ENCODE measurements at places on chromosomes 2 and 18. TPM values are rescaled to one million over a fixed set of nuclear protein-coding genes. Genes with fewer than 3 reads are reported as not detected.

SPP2 gene
- not detected for total RNA-seq

DNA sequence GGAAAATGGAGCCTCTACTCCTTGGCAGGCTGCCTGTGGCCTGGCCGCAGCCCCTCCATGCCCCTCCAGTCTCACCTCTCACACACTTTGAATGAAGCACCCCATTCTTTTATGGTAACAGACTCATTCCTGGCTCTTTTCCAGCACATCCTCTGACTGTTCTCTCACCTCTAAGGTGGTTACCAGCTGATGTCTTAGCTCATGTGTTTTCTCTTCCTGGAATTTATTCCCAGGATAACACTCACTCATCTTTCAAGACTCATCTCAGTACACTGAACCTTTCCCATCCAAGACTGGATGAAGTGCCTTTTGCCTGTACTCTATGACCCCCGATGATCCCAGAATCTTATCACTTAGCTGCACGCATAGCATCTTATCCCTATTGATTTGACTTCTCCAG, 50.6 kb downstream of the SLC9A4 start:
- DNase-seq = no peak

CRYGB gene
- not detected for total RNA-seq

GRCh38 chr2:9807056-9807455, 36.2 kb upstream of the TAF1B start:
- no peak for DNase-seq

DNA sequence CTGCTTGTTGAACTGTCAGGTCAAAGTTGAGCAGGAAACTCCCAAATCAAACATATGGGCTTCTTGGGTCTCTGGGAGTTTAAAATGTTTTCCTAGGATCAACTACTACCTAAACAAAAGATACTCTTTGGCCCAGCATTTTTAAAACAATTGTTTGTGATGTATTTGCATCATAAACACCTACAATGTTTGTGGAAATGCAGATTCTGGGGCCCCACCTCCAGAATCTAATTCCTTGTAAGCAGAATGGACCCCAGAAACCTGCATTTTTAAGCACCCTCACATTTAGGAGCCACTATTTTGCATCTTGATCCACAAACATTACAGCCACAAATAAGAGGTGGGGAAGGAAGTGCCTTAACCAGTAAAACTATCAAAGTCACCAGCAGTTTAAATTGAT, 104.1 kb downstream of the TMEM131 start:
- no peak for DNase-seq

DNA sequence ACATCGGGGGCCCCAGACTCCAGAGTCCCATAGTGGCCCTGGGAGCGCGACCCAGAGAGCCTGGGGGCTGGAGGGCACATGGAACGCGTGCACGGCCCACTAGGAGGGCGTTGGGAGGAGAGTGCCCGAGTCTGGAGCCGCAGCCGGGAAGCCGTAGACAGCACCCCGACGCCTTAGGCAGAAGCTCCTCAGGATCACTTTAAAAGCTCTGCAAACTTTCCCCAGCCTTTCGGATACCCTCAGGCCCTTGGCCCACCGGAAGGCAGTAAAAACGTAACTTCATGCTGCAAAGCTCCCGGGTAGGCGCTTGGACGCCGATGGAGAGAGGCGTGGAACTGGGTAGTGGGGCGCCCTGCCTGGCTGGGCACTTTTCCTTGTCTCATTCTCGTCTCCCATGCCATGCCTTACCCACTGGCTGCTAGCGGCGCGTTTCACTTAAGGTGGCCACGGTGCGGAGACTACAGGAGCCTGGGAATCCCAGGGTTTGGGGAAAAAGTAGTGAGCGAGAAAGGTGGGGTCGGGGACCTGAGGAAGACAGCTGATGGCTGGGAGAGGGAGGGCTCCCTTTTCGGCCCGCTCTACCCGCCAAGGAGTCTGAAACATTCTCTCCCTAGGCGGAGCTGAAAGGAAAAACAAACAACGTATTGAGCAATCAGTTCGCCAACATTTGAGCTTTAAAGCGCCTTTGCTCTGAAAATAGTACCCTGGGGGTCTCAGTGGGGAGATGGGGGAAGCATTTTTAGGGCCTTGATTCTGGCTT, 141.8 kb downstream of the MEIS1 start:
- no peak for DNase-seq

DNA sequence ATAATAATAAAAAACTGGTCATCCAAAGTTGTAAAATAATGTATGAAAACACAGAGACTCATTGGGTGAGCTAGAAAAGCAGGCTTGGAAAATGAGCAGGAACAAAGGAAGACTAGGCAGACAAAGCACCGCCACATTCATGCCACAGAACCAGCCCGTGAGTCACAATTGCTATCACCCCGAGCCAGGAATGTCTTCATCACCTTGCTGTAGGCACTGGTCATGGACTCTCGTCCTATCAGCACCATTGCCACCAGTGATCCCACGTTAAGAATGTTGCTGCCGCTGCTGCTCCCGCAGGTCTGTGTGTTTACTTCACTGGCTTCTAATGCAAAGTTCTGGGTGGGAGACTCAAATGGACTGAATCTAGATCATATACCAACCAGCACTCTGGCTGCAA, 417.9 kb downstream of the PID1 start:
- DNase-seq = no peak

DNA sequence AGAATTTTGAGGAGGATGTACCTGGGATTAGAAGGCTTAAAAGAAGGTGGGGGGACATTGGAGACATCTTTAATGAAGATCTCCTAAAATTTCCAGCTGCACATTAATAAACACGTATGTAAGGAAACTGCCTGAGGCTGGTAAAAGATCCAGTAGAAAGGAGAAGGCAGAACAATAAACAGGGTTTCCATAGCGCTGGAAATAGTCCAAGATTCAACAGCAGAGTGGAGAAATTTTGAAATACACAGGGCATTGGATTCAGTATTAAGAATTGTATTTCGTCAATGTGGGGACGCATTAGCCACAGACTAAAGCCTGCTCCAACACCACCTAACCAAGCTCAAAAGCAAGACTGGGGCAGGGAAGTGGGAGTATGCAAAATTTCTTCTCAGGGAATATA, 606.9 kb upstream of the NRXN1 start:
- no peak for DNase-seq

PSMA8 gene
- total RNA-seq = 0.45 TPM

KIF5C gene
- total RNA-seq = 16.4 TPM

ACOXL gene
- total RNA-seq = not detected

ASPRV1 gene
- 1.5 TPM for total RNA-seq

DNA sequence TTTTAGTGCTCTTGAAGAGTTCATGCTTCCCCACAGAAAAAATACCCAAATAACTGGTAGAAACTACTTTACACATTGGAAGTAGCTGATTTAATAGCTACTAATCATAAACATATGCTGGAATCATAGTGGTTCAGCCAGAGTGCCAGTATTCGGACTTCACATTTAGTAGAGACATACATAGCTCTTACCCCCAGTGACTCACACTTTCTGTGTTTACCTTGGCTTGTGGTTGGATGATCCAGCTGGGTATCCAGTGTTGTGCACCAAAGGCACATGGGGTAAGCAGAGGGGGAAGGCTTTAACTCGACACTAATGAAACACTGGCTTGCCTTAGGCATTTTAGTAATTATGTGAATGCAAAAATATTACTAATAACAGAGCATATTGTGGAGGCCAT, 18.1 kb downstream of the ARHGAP28 start:
- DNase-seq = no peak

- DNase-seq = no peak
Observed at GRCh38 chr18:23631746-23632145, 31.0 kb downstream of the ANKRD29 start.

DNA sequence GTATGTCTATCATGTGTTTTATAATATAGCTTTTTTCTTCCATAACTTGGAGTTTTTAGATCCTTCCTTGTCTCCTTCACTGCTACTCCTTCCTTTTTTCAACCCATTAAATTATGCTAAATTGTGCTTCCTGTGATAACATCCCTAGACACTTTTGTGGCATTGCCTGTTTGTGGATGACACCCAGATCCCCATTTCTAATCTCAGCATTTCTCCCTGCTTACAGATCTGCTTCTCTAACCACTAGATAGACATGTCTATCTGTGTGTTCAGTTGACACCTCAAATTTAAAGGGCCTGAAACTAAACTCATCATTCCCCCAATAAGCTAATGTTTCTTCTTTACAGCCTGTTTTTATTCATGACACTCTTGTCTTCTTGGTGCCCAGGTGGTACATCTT, 244.8 kb downstream of the BABAM2 start:
- no peak for DNase-seq

GRCh38 chr2:48169141-48169592, 262.9 kb upstream of the FBXO11 start:
- DNase-seq = no peak

GRCh38 chr2:156841321-156841720, 405.1 kb downstream of the GPD2 start:
- DNase-seq = no peak

SLC66A2 gene
- 40.0 TPM for total RNA-seq

DNA sequence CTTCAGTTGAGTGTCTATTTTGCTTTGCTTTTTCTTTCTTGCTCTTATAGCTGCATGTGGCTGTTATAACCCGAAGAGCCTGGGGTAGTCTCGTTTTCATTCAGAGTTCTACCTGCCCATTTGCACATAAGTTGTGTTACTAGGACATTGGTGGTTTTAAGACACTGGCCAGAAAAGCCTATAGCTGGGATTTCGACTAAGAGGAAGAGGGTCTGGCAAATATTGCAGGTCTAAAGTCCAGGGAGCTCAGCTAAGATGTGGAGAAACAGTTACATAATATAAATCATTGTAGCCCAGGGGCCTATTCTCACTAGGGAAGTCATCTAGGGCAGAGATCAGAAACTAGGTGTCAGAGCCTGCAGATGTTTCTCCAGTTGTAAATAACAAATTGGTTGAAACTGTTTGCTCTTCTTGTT, 120.8 kb downstream of the BABAM2 start:
- DNase-seq = no peak

GRCh38 chr2:179243046-179243445, 21.6 kb downstream of the SESTD1 start:
- DNase-seq = no peak

DNA sequence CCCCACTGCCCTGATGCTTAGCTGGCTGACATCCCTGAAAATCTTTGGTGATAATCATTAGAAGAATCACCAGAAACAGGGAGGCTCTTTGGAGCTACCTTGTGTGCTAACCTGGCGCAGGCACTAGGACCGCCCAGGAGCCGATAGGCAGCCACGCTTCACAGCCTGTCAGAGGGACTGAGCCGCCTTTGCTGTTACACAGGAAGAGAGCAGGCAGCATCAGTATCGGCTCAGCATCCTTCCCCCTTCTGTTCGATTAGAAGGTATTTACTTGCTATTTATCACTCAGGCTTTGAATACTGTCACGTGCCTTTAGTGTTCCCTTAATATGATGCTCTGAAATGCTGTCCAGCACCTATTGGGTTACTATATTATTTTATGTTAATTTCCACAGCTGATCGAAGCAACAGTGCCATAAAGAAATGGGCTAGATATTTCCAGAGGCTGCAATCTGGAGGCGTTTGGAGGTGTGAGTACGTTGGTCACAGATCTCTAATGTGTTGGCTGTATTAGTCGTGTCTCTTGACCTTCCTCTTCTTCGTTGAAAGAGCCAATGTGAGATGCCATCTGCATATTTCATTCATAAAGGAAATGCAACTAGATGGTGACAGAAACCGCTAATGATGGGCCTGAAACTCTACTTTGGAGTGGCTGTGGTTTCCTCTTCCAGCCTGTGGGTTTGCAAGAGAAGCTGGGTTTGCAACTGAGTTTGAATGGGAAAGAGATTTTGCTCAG, 110.4 kb upstream of the RAB27B start:
- DNase-seq = no peak

DNA sequence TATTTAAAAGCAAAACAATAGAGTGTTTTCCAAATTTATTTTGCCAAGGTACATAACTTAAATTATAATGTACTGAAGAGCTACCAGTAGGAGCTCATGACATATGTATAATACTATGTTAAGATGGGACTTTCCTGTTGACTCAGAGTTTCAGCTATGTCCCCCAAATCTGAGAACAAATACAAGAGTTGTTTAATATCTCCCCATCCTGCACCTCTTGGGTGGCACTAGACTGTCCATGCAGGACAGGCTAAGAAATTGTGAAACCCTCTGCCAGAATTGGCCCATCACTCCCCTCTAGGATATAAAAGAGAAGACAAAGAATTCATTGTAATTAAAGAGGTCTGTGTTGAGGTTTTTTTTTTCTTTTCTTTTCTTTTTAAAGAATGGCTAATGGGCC, 21.7 kb upstream of the CTAGE1 start:
- DNase-seq = no peak

GRCh38 chr2:112674229-112674628, 28.5 kb downstream of the SLC20A1 start:
- no peak for DNase-seq

PLA2R1 gene
- total RNA-seq = not detected

- DNase-seq = no peak
Observed at GRCh38 chr18:45355944-45356520, 259.2 kb upstream of the SLC14A2 start.

VWC2L gene
- not detected for total RNA-seq

GRCh38 chr18:35432565-35433001, 55.4 kb upstream of the ZNF396 start:
- DNase-seq = no peak

DNA sequence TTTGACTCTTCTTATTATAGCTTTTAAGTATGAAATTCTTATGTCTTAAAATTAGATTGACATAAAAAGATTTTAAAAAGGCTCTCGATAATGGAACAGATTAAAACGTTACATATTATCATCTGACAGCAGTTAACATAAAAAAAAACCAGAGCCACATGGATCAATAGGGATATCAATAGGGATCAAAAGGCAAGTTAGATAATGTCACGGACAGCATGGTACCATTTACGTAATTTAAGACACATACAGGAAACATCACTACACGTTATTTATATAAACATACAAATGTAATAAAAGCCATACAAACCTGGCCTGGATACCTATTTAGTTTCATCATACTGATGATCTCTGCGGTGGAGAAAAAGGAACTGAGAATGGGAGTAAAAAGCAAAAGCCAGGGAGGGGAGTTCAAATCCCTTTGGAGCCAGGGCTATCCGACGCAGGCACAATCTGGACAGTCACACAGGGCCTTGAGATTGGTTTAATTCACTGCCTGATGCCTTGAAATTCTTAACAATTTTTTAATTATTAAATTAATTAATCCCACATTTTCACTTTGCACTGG, 227.2 kb downstream of the AFF3 start:
- DNase-seq = no peak

GRCh38 chr2:207825045-207825954, 55.6 kb upstream of the FZD5 start:
- no peak for DNase-seq

GRCh38 chr2:230877759-230878598, 13.2 kb downstream of the ITM2C start:
- peak; percentile 61 for DNase-seq

DNA sequence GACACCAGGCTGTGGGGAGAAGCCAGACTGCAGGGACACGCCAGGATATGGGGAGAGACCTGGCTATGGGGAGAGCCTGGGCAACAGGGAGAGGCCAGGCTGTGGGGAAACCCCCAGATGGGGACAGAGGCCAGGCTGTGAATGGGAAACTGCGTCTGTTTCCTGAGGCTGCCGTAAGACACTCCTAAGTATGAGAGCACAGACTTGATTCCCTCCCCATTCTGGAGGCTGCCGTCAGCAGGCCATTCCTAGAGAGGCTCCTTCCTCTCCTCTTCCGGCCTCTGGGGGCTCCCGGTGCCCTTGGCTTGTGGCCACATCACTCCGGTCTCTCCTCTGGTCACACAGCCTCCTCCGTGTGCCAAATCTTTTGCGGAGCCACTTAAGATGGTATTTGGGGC, 32.3 kb downstream of the ADI1 start:
- DNase-seq = no peak

All from activated naive CD4-positive, alpha-beta T cell treated with anti-CD3 and anti-CD28 coated beads, Interleukin-2, amount 50 U/mL, for 72 hours (primary cell).